ENCODE measurements at places on chromosomes 11 and 22.

- no peak for DNase-seq
Measured at GRCh38 chr11:873706-874105, 31.1 kb downstream of the TSPAN4 start.

DNA sequence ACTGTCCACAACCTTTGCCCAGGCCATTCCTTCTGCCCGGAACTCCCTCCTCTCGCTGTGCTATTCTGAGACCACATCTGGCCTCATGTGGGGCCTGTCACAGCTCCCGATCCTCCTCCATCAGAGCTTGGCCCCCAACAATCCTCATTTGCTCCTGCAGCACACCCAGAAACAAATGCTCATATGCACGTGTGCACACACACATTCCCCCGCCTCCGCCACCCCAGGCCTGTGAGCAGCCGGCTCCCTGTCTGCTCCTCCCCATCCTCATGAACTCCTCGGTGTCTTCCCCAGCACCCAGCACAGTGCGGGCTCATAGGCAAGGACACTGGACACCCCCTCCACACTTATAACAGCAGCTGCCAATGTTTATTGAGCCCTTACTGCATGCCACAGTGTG, 29.7 kb upstream of the PICK1 start:
- no peak for DNase-seq

DNA sequence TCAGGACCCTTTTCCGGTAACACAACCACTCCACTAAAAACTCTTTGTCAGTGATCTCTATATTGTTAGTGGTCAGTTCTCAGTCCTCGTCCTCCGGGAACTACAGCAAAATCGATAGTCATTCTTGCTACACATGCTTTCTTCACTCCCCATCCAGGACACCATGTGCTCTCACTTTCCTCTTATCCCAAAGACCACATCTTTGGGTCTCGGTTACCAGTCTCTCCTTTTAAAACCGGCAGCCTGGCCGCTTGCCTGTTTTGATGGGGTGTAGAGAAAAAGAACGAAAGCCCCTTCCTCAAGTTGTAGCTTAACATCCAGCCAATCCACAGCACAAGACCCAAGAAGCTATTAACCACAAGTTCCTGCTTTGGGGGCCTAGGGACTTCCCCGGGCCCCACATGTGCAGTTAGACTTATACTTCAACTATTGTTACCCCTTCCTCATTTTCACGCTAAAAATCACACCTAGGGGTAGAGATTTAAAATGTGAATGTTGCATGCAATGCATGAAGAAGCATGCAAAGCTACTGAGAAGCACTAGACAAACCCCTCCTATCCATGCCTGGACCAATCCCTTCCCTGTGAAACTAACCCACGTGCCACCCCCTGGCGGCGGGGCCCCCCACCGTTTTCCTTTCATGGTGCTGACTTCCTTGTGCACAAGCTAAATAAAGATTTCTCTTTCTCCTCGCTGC, 1.5 kb upstream of the TOLLIP start:
- no peak for DNase-seq

- no peak for DNase-seq
Measured at GRCh38 chr11:128291835-128292234, 295.5 kb downstream of the ETS1 start.

GRCh38 chr11:8531312-8531711, 62.7 kb downstream of the STK33 start:
- no peak for DNase-seq

GRCh38 chr11:120183701-120184141, 27.1 kb upstream of the OAF start:
- DNase-seq = no peak

GRCh38 chr11:67576735-67577475, 6.7 kb upstream of the GSTP1 start:
- no peak for DNase-seq

Data from kidney capillary endothelial cell (primary cell).